ENCODE measurements at places on chromosomes 3 and 15.

GRCh38 chr3:70854108-70854507 is 541.7 kb upstream of the MDFIC2 start:
- peak; percentile 9 for DNase-seq

GRCh38 chr15:95996494-95996893 is 334.0 kb upstream of the NR2F2 start:
- DNase-seq: no peak

- DNase-seq: no peak
Observed at GRCh38 chr3:180414157-180414556, 187.8 kb upstream of the TTC14 start.

- DNase-seq: no peak
Observed at GRCh38 chr3:21912711-21913110, 161.7 kb upstream of the ZNF385D start.

- DNase-seq: no peak
Observed at GRCh38 chr3:16587681-16588060, 17.6 kb downstream of the DAZL start.

DNA sequence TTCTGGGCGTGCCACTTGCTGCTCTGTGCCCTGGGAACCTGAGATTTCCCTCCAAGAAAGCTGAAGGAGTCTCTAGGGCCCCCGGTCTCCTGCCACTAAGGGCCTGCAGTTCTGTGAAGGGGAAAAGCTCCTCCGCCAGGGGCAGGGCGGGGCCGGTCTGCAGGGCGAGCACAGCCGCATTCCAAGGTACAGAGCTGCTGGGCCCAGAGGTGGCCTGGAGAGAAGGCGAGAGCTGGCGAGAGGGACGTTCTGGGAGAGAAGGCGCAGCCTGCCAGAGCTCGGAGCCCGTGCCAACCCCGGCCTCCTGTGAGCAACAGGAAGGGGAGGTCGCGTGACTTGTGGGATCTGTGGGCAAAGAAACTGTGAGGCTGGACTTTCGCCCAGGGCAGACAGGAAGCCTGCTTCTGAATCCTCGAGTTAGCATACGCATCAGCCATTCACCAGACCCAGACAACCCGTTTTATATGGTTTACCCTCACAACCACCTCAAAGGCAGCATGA is 500.4 kb downstream of the SHQ1 start:
- peak; percentile 94 for DNase-seq

- peak; percentile 26 for DNase-seq
Observed at GRCh38 chr3:143298886-143299535, 179.4 kb downstream of the CHST2 start.

- DNase-seq: no peak
Observed at GRCh38 chr3:123287051-123287961, 85.6 kb downstream of the SEC22A start.

DNA sequence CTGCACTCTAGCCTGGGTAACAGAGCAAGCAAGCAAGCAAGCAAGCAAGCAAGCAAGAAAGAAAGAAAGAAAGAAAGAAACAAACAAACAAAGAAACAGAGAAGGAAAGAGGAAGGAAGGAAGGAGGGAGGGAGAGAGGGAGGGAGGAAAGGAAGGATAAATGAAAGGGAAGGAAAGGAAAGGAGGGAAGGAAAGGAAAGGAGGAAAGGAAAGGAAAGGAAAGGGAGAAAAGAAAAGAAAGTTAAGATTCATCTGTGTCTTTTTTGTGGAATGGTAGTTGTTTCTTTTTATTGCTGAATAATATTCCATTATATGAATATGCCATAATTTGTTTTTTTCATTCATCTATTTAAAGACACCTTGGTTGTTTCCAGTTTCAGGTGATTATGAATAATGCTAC is 506.9 kb upstream of the NAALADL2 start:
- no peak for DNase-seq

DNA sequence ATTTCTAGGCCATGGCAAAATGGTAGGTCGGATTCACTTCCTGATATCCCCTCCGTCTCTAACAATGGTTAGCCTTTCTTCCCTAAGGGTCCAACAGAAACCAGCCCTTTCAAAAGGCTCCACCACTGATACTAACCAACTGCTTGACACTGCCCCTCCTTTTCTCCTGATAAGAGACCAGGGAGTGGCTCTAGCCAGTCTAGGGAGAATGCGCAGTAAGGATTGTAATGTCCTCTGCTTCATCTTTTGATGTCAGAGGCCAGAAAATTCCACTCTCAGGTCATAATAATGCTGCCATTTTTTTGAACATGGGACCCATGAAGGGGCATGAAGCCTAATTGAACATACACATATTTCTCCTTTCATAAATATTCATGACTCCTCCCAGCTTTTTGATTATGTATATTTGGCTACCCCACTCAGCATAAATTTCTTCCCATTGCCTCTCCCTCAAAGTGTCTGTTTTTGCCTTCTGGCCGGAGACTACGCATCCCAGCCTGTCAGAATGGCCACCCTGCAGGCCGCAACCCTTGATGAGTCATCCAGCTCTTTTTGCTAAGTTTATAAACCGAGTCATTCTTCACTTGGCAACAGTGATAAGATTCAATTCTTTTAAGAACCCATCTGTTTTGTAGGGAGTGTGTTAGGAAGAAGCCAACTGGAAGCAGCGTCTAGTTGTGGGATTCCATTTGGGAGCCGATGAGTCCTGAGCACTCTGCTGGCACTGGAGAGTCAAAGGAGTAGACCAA is 189.0 kb upstream of the MCTP2 start:
- no peak for DNase-seq

DNA sequence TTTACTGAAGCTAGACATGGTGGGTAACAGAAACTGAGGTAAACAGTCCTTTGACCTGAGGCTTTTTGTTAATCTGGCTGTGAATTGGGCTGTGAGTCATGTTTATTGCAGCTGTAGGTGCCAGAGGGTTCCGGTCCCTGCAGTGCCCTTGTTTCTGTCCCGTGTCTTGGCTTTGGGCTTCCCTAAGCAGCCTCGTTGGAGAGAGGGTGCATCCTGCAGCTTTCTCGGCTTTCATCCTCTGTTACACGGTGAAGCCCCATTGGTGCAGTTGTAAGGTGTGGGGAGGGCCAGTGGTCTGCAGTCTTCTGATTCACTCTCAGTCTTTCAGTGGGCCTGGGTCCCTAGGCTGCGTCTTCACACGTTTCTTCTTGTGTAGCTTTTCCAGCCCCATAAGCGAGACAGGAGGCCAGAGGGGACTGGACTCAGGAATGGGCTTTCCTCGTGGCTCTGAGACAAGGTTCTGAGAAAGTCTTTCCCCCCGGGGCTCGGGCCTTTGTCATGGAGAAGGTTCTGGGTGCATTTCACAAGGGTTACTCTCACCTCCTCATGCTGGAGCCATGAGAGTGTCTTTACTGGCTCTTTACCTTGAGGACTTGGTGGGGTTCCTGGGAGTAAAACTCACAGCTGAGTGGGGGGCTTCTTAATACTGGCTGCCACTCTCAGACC is 33.1 kb downstream of the ASB7 start:
- DNase-seq: no peak

GRCh38 chr3:30112902-30113484 is 493.4 kb upstream of the TGFBR2 start:
- DNase-seq: peak; percentile 74

- DNase-seq: no peak
Observed at GRCh38 chr3:74559261-74559660, 55.2 kb downstream of the CNTN3 start.
